GM12878 (cell line): ENCODE measurements at places on chromosomes 5 and 9. TPM values are rescaled to one million over a fixed set of nuclear protein-coding genes. Genes with fewer than 3 reads are reported as not detected.

DNA sequence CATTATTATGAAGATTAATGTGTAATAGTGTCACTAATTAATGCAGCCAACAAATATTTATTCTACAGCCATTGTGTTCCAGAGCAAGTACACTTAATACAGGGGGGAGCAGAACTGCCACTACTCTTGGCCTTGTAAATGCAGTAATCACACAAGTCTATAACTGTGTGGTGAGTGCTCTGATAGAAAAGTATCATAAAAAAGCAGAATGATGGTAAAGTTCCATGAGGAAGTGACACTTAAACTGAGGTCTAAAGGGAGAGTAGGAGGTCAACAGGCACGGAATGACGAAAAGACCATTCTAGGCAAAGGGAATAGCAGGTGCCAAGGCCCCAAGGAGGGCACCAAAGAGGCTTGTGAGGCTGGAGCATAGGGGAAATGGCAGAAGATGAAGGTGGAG lies 142.9 kb downstream of the OSTF1 start:
- no peak for DNase-seq
- H3K36me3 ChIP-seq: no peaks in the 10 kb centered on the region
- H3K4me1 ChIP-seq: no peaks in the 10 kb centered on the region
- H3K4me3 ChIP-seq: no peak overlapping the region
- no peaks in the 10 kb centered on the region for H3K27me3 ChIP-seq

DNA sequence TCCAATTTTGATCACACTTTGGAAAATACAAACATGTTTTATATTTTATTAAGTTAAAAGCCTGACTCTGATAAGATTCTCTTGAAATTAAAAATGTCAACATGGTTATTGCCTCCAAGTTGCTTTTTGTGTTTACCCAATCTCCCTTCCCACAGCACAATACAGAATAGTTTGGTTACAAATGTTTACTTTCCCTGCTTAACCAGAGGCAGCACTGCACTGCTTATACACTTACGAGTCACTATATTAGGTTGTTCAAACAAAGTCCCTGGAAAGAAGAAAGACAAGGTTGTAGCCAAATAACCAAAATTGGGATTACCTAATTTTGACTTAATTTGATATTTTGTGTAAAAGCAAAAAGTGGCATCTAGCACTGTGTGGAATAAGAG lies 25.9 kb downstream of the SRFBP1 start:
- H3K4me1 ChIP-seq: no peaks in the 10 kb centered on the region
- DNase-seq: no peak
- no peaks in the 10 kb centered on the region for H3K27me3 ChIP-seq
- H3K36me3 ChIP-seq: peaks cover 2% of the 10 kb centered on the region; the same call in 1 of the 2 replicates

Gene SPINK6
- not detected in 2 replicates for total RNA-seq

DNA sequence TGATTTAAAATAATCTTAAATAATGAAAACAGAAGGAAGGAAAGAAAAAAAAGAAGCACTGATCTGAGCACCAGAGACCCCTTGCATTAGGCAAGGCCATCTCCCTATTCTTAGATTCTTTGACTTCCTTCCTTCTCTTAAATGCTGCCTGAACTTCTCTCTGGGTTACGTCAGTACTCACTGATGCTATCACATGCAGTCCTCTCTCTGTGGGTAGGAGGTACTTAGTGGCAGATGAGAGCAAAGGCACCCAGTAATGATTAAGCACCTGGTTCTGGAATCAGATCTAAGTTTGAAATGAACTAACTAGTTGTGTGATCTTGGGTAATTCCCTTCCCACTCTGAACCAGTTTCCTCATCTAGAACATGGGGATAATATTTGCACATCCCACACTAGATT lies 110.3 kb upstream of the TBC1D2 start:
- DNase-seq: no peak
- H3K27ac ChIP-seq: no peak overlapping the region
- no peaks in the 10 kb centered on the region for H3K4me1 ChIP-seq
- no peak overlapping the region for H3K4me3 ChIP-seq
- no peaks in the 10 kb centered on the region; the same call in none of the 2 replicates for H3K27me3 ChIP-seq
